NB4 (cell line): ENCODE measurements at places on chromosomes 7 and 10.
A peak's percentile ranks its signal among the peaks of the same experiment; 100 is the strongest.

- DNase-seq, result no peak
Observed at GRCh38 chr10:85612833-85613232, 753.8 kb downstream of the GRID1 start.

DNA sequence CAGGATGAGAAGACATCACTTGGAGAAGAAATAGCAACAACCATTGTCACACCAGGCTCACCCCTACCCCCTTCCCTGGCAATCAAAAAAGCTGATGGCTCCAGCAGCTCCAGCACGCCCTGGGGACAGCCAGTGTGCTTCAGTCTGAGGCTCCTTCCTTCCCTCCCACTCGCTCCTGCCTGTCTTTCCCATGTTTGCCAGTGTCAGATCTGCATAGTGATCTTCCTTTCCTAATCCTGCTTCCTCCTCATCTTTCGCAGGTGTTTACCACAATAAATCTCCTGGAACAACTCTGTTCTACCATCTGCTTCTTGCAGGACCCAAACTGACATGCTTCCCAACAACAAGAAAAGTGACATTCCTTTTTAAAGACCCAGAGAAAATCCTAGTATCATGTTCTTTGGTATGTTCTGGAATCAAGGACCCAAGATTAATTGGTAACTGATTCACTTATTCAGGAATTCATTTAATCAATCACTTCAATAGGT lies 57.1 kb downstream of the STEAP1B start:
- DNase-seq, result no peak

DNA sequence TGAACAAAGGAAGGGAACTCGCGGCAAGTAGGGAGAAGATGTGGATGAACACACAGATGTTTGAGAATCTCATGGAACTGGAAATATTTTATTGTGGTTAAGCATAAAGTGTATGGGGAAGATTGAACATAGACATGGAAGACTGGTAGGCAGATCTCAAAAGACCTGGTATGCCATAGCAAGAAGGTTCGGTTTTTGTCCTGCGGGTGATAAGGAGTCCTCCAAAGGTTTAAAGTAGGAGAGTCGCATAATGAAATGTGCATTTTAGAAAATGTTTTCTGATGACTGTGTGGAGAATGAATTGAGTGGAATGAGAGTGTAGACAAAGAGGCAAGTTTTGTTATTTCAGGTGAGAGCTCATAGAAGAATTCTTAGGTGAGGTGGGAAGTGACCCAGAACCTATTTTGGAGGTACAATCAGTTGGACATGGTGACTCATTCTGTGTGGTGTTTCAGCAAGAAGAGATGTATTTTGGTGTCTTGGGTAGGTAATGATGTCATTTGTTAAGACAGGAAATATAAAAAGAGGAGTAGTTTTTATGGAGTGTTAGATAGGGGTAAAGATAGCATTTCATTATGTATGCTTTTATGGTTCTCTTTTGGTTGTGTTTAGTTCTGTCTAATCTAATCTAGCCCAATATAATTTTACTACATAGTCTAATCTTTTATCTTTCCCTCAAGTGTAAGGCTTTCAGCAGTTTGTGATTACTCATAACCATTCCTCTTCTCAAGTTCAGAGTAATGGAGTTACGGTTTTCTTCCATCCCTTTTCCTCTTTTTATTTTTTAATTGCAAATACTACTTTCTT lies 239.2 kb downstream of the EXOC4 start:
- DNase-seq, result peak; percentile 50

- DNase-seq, result no peak
Observed at GRCh38 chr7:17118412-17118811, 180.0 kb upstream of the AHR start.

- no peak for DNase-seq
Observed at GRCh38 chr7:6260291-6261187, 11.9 kb downstream of the CYTH3 start.

- DNase-seq, result peak; percentile 17
Observed at GRCh38 chr10:62456611-62457101, 82.5 kb downstream of the ZNF365 start.

DNA sequence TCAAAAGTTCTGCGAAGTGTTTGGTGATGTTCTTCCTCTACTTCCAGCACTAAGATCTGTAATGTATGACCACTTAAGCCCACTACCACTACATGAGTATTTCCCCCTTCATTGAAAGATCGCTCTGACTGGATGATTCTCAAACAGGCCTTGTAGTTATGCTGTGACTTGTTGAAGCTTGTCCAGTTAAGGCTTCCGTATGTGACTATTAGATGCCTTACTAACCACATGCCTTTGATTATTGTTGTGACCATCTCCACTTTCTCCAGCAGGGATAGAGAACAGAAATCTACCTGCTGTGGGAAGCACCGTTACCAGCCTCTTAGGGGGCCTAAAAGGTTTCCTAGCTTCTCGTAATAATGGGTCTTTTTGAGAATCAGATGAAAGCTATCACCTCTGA lies 81.1 kb downstream of the NOC3L start:
- no peak for DNase-seq

DNA sequence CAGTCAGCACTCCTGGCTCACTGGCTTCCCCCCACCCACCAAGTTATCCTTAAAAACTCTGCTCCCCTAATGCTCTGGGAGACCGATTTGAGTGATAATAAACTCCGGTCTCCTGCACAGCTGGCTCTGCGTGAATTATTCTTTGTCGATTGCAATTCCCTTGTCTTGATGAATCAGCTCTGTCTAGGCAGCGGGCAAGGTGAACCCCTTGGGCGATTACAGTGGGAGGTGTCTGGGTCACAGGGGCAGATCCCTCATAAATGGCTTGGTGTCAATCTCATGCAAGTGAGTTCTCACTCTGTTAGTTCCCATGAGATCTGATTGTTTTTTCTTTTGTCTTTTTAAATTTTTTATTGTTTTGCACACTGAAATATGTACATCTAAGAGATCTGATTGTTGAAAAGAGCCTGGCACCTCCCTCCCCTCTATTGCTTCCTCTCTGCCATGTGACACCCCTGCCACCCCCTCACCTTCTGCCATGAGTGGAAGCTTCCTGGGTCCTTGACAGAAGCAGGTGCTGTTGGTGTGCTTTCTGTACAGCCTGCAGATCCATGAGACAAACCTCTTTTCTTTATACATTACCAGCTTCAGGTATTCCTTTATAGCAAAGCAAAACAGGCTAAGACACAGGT lies 20.5 kb downstream of the OTUD1 start:
- no peak for DNase-seq

DNA sequence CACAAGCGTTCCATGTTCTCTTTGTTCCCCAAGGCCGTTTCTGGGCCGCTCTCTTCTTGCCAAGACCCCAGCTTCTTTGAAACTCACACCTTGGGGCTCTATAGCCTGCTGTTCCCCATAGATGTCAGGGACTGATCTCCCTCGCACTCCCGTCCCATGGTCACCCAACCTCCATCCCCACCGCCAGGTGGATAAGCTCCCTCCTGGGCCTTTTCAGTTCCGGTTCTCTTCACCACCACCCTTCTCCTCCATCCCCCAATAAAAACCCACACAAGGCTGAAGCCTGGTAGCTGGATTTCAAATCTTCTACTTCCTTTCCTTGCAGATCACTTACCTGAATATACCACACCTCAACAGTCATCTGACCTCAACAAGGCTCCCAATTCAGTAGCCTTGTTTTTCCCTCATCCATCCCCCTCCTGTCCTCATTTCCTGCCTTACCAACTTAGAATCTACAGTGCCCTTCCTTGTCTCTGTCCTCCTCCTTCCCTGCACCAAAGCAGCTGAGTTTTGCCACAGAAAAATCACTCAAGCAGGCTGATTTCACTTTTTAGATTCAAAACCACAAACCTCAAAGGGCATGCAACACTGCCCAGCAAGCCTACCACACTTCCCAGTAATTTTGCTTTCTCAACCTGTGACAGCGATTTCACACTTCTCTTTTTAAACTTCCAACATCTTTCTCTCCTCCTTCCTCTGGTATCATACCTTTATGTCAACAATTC lies 7.7 kb downstream of the SLC37A3 start:
- DNase-seq, result peak; percentile 86
